ENCODE measurements at places on chromosomes 1 and 21.

GRCh38 chr1:8312235-8313218 lies 5.4 kb upstream of the SLC45A1 start:
- no peak for DNase-seq

DNA sequence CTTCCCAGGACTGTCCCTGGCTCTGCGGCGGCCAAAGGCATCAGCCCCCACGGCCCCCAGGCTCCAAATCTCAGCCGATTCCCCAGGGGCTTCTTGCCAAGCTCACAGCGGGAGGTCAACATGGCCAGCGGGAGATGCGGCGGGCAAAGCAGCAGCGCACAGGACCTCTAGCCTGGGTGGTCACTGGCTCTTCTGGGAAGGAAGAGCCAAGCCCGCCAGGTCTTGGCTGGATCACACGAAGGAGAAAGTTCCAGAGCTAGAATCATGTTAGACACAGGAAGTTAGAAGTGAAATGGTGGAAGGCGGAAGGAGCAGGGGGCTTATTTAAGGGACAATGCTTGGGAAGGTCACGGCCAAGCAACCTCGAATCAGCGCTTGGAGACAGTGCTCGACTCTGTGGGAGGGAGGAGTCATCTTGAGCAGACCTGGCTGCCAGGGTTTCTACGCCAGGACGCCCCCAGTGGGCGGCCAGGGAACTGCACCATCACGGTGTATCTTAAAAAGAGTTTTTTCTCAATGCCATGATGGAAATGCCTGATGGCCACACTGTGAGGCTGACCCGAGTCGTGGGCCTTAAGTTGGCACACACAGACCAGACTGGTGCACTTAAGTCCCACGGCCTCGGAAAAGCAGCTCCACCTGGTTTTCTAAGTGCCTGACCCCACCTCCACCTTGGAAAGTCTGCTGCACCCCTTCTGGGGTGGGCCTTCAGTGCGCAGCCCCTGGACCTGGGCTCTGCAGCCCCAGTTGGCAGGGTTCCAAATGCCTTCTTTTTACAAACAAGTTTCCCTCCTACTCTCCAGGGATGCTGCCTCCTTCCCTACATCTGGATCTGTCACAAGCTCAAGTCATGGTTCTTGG lies 29.3 kb downstream of the SLC66A1 start:
- peak; percentile 52 for DNase-seq

DNA sequence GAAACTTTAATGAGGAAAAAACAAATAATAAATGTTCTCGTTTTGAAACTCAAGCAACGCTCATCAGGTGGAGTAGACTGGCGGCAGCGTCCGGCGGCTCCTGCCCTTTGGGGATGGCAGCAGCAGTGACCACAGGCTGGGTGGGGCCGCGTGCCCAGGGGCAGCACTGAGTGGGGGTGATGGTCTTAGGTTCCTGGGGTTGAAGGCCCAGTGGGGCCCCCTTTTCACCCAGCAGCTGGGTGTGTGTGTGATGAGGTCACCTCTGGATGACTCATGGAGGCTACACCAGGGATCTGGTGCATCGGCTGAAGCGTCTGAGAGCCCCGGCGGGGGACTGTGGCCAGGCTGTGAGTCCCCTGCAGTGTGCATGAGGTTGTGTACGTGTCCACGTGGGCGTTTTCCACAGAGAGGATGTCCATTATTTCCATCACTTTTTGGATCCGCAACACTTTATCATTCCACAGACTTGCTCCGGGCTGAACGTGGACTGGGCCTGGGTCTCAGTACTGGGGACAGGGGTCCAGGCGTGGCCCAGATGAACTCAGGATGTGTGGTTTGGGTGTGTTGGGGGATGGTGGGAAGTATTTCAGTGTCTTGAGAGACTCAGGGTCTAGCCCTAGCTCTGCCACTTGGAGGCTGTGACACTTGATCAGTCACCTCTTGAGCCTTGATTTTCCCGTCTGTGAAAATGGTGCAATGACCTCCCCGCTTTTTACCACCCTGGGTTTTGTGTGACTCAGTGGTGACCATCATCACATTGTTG lies 25.6 kb downstream of the LDLRAP1 start:
- no peak for DNase-seq

DNA sequence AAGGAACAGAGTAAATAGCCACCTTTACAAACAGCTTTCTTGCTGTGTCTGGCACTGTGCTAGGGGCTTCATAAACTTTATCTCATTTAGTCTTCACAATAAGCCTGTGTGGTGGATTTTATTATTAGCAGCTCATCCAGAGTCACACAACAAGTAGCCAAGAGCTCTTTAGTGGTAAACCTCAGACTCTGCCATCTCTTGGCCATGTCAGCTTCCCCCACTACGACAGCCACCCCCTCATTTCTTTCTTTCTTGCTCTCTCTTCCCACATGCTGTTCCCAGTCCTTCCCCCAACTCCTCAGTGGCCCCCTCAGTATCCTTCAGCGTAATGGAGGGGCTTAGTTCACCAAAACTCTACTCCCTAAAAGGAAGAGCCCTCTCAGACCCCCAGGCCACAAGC lies 1.2 kb upstream of the ZNF683 start:
- DNase-seq = no peak

- DNase-seq = no peak
Measured at GRCh38 chr1:33306653-33307493, 14.0 kb downstream of the A3GALT2 start.

- DNase-seq = no peak
Measured at GRCh38 chr1:242522996-242523718, 1.3 kb downstream of the PLD5 start.

- DNase-seq = no peak
Measured at GRCh38 chr1:208942394-208943130, 641.0 kb upstream of the CAMK1G start.

GRCh38 chr1:109490029-109490933 lies 3.6 kb upstream of the CYB561D1 start:
- peak; percentile 42 for DNase-seq

DNA sequence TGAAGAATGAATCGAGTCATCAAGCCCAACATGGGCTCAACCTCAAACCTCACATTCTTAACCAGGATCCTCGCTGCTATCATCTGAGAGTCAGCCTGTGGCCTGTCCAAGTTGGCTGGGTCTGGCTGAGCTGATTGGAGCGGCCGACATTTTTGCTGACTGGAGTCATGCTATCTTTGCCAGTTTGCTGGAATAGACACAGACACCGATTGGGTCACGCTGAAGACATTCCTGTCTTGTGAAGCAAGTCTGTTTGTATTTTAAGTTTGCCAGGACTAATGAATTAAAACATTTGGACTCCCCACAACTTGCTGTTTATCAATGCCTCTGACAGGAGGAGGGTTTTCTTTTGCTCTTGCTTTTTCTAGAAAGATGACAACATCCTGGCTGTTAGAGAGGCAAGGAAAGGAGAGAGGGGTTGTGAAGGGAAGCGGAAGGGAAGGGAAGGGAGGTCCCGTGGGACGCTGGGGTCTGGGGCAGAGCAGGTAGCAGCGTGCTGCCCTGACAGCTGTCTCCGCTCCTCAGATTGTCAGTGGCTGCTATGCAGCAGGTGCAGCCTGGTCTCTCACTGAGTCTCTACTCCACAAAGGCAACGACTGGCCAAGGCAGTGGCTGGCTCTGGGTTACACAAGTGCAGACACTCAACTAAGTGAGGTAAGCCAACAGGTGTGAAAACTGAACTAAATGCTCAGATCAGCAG lies at the start of gene MAP3K7CL:
Gene MAP3K7CL, plus strand, starts transcription at position 375 of the 700 bp plus-strand sequence. CDS start 2,701 bp downstream, outside the sequence.
- DNase-seq = no peak

- no peak for DNase-seq
Measured at GRCh38 chr1:230268371-230269170, 157.6 kb downstream of the PGBD5 start.

DNA sequence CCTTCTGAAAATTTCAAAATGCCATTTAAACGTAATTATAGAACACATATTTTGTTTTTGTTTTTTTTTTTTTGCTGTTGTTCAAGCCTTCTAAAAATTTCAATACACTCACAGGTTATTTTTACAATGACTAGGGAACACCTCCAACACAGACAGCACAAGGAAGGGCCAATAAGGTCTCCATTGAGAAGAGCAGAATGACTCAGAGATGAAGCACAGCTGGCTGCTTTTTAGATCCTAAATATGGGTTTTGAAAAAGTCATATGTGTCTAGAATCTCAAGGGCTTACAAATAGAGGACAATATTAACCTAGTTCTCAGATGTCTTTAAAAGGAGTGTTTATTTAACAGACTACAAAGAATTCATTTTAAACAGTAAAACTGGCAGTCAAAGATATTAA lies 104.6 kb downstream of the NEGR1 start:
- no peak for DNase-seq

Data from activated CD4-positive, CD25-positive, alpha-beta regulatory T cell treated with anti-CD3 and anti-CD28 coated beads, Interleukin-2, amount 50 U/mL, for 16 hours (primary cell).